Activated naive CD8-positive, alpha-beta T cell treated with anti-CD3 and anti-CD28 coated beads, Interleukin-2, amount 50 U/mL, for 24 hours (primary cell): ENCODE measurements at places on chromosomes 13 and 19.

DNA sequence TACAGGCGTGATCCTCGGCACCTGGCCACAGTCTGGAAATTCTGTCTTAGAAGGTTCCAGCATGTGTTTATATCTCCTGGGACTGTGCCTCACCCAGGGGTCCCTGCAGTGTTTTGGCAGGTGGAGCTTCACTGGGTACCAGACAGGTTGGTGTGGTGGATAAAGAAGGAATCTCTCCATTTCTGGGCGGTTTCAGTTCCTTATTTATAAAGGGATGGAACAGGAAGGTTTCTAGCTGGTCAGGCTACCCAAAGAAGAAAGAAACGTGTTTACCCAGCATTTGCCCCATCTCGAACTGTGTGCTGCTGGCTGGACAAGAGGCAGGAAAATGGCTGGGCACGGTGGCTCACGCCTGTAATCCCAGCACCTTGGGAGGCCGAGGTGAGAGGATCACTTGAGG lies 9.8 kb downstream of the PNPLA6 start:
- peaks cover 19% of the 10 kb centered on the region for H3K4me1 ChIP-seq
- no peak overlapping the region for H3K27ac ChIP-seq
- H3K4me3 ChIP-seq: no peak overlapping the region
- no peak for DNase-seq
- peaks cover 22% of the 10 kb centered on the region for H3K36me3 ChIP-seq

- H3K36me3 ChIP-seq: peaks cover 32% of the 10 kb centered on the region
- no peak for DNase-seq
- H3K27ac ChIP-seq: no peak overlapping the region
- peaks cover 60% of the 10 kb centered on the region for H3K4me1 ChIP-seq
- H3K4me3 ChIP-seq: no peak overlapping the region
Measured at GRCh38 chr19:47096721-47097120, 16.9 kb downstream of the ZC3H4 start.

- DNase-seq: no peak
- H3K4me1 ChIP-seq: peaks cover 6% of the 10 kb centered on the region
- peaks cover 8% of the 10 kb centered on the region for H3K36me3 ChIP-seq
- no peak within 1 kb of the TSS for H3K4me3 ChIP-seq
- no peak within 1 kb of the TSS for H3K27ac ChIP-seq
Measured at GRCh38 chr19:54172471-54173358, at the start of gene TMC4. Gene TMC4 (minus strand): TSS chr19:54173160. CDS start chr19:54173117, 43 bp downstream.

DNA sequence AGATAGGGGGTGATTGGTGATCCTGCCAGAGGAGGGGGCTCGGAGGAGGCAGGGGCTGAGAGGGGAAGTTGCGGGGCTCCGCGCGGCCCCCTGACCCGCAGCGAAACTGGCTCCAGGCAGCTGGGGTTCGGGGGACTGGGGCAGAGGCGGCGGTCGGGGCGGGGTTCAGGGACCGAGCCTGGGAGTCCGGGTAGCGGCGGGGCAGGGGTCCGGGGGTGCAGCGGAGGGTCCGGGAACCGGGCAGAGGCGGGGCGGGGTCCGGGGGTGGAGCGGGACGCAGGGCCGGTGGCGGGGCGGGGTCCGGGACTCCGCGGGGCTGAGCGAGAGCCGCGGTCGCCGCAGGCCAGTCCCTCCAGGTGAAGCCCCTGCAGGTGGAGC lies 1.2 kb downstream of the MADCAM1 start:
- H3K36me3 ChIP-seq: no peaks in the 10 kb centered on the region
- H3K4me3 ChIP-seq: no peak overlapping the region
- peaks cover 26% of the 10 kb centered on the region for H3K27me3 ChIP-seq

- no peaks in the 10 kb centered on the region for H3K27me3 ChIP-seq
- no peaks in the 10 kb centered on the region for H3K4me1 ChIP-seq
- no peaks in the 10 kb centered on the region for H3K36me3 ChIP-seq
- no peak for DNase-seq
Measured at GRCh38 chr13:76009267-76009890, 373.2 kb downstream of the LMO7 start.
